NCI-H82 (cell line): ENCODE measurements at places on chromosomes 12 and 14.

DNA sequence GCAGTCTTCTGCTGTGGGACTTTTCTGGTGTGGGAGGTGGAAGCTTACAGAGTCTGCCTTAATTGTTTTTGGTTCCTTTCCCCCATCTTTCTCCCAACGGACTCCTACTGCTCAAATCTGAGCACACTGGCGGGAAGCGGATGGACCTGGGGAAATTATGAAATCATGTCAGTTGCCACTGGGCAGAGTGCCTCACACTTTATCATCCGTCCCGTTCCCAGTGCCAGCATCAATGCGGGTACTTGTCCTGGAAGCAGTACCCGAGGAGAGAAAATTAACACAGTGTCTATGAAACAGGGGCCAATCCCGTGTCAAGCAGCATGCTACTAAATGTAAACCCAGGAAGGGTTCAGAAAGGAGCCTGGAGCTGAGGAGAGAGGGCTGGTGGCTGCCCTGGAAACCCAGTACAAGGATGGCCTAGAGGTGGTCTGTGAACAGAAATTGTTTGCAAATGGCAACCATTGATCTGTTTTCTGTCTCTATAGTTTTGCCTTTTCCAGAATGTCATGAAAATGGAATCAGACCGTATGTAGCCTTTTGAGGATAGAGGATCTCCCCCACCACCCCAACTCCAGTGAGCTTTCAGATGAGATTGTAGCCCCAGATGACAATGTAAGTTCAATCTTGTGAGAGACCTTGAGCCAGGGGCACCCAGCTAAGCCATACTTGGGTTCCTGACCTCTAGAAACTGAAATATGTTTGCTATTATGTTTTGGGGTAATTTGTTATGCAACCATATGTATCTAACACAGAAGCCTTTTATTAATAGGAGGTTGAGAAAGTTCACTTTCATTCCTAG is 908 bp upstream of the CDKL1 start:
- DNase-seq, result no peak

GRCh38 chr14:85701763-85702162 is 171.8 kb downstream of the FLRT2 start:
- DNase-seq, result no peak

GRCh38 chr12:93287149-93287548 is 90.6 kb upstream of the NUDT4 start:
- no peak for DNase-seq

DNA sequence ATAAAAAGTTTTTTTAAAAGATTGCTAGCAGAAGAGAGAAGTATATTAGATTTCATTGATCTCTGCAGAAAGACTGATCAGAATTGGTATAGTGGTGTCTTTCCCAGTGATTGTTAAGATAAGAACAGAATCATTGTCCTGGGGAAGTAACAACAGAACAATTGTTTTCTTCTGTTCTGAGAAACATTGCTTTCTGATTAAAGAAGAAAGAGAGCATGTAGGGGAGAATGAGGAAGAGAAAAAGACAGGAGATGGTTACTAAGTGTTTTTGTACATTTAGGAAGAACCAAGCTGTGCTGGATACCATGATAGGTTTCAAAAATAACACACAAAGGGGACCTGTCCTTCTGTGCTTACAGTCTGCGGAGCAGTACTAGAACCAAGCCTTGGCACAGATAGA is 5.0 kb downstream of the USP30 start:
- DNase-seq, result no peak

DNA sequence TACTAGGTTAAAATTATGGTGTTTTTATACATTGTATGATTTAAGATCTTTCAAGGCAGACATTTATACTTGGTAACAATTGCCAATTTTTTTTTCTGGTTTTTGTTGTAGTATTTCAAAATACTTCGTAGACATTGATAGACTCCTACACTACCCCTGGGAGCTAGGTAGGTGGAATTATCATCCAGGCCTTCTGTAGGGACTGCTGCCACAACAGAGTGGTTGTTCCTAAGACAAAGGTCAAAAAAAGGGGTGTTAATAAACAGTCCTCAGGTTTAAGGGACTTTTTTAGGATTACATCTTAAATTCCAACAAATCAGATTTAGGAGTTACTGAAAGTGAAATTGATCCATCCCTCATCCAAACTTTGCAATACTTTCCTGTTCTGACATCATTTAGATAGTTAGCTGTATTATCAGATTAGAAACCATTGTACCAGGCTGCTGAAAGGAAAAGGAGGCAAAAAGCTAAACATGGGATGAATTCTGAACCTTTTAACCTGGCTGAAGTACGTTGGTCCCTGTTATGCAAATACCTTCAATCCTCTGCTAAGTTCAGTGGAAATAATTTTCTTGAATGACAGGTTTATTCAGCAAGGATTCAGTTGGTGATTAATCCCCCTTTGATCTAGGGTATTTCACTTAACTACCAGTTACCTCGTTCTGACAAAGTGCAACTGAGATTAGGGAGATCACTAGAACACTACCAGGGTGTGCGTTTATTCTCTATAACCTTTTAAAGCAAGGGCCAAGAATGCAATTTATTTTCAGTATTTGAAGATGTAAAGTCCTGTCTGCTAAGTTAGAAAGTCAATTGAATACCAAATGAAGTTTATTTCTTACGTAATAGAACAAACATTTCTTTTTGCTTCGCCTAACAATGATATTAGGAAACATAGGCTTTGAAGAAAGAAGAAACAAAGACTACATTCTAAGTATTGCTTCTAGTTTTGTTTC is 23.2 kb downstream of the AP5M1 start:
- DNase-seq, result peak; percentile 91

DNA sequence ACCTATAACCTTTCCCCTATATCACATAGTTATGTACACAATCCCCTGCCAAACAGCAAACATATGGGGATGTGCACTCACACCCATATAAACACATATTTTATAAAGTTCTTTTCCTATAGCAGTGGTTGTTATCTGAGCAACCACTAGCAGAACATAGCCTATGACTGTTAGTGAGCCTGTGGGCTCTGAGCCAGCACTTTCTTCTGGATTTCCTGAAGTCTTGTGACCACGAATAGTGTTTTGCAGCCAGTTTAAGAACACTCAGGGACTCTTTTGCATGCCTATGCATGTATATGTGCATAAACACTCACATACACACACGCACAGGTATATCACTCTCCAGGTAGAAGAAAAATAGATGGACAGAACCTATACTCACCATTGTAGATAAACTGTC is 17.1 kb downstream of the TESPA1 start:
- DNase-seq, result no peak

DNA sequence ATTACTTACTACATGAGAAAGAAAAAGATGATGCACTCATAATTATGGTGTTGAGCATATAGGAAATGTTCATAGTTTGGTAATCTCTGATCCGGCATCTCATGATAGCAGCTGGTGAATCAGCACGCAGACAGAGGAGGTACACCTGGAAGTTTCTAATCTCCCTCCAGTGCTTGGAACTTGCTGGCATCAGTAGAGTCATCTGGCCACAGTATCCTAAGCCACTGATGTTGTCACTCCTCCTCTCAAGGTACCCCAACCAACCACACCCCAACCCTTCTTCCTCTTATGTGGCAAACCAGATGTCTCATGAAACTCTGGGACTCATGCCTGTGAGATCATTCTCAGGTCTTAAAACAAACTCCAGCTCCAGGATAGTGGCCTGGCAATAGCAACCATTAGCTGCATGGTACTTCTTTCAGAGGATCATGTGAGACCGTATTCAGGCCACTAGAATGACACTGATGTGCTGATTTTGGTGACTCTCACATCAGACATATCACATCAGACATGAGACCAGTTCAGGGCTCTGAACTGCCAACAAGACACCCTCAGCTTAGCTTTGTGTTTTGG is 143.0 kb downstream of the RASSF9 start:
- DNase-seq, result no peak

GRCh38 chr12:60196366-60196765 is 600.5 kb downstream of the SLC16A7 start:
- no peak for DNase-seq

DNA sequence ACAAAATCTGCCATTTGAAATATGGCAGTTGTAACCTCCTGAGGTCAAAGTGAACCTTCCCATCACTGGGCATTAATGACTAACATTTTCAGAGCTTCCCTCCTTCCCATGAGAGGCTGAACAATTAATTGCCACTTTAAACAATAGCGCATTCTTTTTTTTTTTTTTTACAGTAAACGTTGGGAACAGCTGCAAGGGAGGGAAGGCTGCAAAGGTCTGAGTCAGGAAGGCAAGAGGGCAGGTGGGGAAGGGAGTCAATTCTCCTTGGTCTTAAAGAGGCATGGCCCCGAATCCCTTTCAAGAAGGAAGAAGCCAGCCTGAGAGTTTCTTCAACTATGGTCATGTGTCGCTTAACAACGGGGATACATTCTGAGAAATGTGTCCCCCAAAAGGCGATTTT is 41.0 kb upstream of the PLEKHG3 start:
- no peak for DNase-seq

GRCh38 chr14:96424109-96424989 is 32.4 kb downstream of the AK7 start:
- peak; percentile 85 for DNase-seq
